ENCODE measurements at places on chromosomes 2 and 18. TPM values are rescaled to one million over a fixed set of nuclear protein-coding genes. Genes with fewer than 3 reads are reported as not detected.

The CYP20A1 gene
- total RNA-seq, result 11.1 TPM

The METAP1D gene
- 4.6 TPM for total RNA-seq

DNA sequence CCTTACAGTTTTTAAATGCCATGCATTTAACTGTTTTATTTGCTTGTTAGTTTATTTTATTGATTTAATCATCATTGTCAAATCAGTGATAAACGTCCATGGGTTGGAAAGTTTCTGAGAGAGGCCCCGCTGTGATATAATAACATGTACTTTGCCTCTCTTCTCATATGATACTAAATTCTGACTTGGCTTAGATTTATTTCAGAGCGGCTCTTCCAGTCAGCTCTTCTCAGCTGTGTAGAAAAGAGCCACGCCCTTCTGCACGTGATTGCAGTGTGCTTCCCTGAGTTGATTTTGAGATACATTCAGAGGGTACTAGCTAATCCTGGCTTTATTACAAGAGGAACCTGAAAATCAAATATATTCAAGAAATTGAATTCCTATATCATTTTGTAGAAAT lies 218.6 kb downstream of the KCNE4 start:
- no peak for DNase-seq

- no peak for DNase-seq
Measured at GRCh38 chr2:31226266-31226665, 7.7 kb upstream of the EHD3 start.

DNA sequence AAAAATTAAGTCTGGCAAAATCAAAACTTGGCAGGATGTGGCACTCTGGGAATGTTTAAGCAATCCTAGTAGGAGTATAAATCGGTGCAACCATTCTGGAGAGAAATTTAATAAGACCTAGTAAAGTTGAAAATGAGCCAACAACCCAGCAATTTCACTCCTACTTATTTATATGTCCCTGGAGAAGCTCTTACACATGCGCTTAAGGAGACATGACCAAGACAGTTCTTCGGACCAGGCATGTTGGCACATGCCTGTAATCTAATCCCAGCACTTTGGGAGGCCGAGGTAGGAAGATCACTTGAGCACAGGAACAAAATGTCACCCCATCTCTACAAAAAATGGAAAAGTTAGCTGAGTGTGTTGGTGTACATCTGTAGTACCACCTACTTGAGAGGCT lies 374.6 kb upstream of the LYPD1 start:
- DNase-seq, result no peak

Measured in epithelial cell of proximal tubule (primary cell).